IPS DF 19.7 (cell line): ENCODE measurements at places on chromosomes 16 and 17.
A peak's percentile ranks its signal among the peaks of the same experiment; 100 is the strongest.

DNA sequence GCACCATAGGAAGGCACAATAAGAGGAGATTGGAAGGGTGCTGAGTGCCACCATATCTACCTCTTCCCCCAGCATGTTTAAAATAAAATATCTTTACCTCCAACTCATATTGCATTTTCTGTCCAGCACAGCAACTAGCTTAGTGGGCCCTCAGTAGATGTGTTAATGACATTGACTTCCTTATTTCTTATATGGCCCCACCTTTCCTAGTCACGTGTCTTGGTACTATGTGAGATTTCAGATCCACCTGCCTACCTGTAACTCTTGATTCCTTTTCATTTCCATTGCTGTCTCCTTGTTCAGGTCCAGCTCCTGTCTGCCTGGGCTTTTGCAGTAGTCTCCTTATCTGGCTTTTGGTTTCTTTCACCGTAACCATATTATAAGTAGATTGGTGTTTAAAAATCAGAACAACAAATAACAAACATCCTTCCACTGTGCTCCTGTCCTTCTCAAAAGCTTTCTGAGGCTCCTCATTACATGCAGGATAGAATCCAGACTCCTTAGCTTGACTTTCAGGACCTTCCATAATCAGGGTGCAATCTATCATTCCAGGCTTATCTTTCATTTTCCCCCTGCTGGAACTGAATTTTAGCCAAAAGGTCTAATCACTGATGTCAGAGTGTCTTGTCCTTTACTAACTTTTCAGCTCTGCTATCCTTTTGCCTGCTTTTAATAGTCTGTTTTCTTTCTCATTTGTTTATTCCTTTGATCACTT lies 71.3 kb downstream of the FTO start:
- DNase-seq, result no peak

DNA sequence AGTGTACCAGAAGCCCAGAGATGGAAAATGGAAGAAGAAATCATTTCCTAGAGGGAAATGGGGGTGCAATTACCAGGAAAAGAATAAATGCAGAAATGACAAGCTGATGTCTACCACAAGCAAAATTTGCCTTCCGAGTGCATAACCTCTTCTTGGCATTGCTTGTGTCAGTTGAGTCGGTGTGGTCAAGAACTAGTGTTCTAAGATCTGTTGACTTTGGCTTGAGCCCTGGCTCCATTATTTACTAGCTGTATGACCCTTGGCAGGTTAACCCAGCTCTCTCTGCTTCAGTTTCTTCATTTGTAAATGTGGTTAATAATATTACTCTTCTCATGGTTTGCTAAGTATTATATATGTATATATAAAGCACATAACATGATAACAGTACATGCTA lies 273.0 kb upstream of the IRX5 start:
- no peak for DNase-seq

GRCh38 chr17:56913867-56914580 lies at the start of gene TRIM25:
Gene TRIM25 (minus strand): TSS chr17:56914049. CDS start chr17:56913988, 61 bp downstream.
- peak; percentile 38 for DNase-seq

- DNase-seq, result no peak
These were observed 25.6 kb downstream of the ATP6V0A1 start for GRCh38 chr17:42484304-42484703.
